Upper lobe of left lung (tissue), 6 donors: ENCODE measurements at places on chromosomes 3 and 15.
A peak's percentile ranks its signal among the peaks of the same experiment; 100 is the strongest.

- DNase-seq, result no peak
Measured at GRCh38 chr3:108495717-108496116, 14.7 kb downstream of the MYH15 start.

GRCh38 chr3:149744606-149745005 is 7.7 kb downstream of the COMMD2 start:
- no peak for DNase-seq

- no peak for DNase-seq
Measured at GRCh38 chr3:64431526-64432091, 206.3 kb upstream of the PRICKLE2 start.

- no peak for DNase-seq
Measured at GRCh38 chr3:118629821-118630220, 404.8 kb downstream of the IGSF11 start.

DNA sequence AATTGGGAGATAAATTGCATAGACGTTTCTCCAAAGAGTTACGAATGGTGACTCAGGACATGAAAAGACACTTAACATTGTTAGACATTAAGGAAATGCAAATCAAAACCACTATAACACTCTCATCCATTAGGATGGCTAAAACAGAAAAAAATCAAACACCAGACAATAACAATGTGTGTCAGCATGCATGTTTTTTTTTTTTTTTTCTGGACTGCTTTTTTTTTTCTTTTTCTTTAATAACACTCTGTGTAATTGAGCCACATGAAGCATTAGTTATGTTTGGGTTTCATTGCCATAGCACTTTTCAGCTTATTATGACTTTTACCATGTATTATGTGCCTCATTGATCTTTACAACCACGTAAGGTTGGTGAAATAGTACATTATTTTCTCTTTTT is 95.0 kb downstream of the NFKBIZ start:
- DNase-seq, result no peak

DNA sequence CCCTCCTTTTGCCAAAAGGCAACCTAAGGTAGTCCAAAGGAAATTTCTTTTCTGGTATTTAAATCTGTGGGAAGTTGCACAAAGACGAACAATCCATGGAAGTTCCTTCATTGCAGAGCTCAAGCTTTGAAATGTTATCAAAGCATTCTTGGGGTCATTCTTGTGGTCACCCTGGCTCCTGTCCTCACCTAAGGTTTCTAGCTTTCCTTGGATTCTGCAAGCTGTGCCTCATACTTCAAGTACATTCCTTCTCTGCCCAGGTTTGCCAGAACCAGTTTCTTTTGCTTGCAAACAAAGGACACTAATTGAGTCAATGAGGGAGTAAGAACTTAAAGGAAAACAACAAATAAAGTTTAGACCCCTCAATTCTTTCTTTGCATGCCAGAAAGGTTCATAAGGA is 329.8 kb upstream of the PDZRN3 start:
- no peak for DNase-seq

GRCh38 chr3:143122089-143122430 is 2.5 kb downstream of the CHST2 start:
- DNase-seq, result no peak

DNA sequence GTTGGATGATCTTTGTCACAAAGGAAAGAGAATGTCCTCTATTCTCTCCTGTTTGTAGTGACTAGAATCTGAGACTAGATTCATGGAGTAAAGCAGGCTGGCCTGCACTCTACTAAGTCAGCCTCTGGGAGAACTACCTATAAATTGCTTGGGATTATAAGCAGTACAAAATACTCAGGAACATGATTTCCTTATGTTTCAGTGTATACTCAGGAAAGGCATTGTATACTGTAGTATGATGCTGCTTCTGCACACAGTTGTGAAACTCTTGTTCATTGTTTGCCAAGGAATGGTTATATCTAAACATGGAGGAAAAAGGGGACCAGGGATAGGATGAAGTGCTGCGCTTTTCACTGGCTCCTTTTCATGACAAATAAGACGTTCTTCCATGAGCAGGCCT is 49.2 kb downstream of the OXSR1 start:
- DNase-seq, result no peak

DNA sequence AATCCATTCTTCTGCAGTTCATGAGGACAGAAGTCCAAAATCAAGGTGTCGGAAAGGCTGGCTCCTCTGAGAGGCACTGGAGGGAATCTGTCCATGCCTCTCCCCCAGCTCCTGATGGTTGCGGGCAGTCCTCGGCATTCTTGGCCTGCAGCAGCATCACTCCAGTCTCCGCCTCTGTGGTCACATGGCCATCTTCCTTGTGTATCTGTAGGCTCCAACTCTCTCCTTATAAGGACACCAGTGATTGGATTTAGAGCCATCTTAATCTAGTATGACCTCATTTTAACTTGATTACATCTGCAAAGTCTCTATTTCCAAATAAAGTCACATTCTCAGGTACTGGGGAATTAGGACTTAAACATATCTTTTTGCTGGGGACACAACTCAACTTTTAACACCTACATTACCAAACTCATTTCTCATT is 56.0 kb upstream of the FLNB start:
- DNase-seq, result no peak

DNA sequence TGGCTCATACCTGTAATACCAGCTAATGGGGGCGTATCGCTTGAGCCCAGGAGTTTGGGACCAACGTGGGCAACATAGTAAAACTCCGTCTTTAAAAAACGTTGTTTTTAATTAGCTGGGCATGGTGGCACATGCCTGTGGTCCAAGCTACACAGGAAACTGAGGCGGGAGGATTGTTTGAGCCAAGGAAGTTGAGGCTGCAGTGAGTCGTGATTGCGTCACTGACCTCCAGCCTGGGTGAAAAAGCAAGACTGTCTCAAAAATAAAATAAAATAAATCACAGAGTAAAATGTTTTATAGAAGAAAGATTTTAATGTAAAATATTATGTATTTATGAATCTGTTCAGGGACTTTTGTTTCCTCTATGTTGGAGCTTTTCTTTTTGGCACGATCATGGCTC is 15.3 kb upstream of the STRIT1 start:
- no peak for DNase-seq

- peak; percentile 62 for DNase-seq
Measured at GRCh38 chr3:105353485-105354161, 13.1 kb upstream of the ALCAM start.

- peak; percentile 29 for DNase-seq
Measured at GRCh38 chr3:186640473-186640818, 247 bp downstream of the FETUB start.

GRCh38 chr3:171453180-171453886 is 6.9 kb downstream of the TNIK start:
- DNase-seq, result no peak

DNA sequence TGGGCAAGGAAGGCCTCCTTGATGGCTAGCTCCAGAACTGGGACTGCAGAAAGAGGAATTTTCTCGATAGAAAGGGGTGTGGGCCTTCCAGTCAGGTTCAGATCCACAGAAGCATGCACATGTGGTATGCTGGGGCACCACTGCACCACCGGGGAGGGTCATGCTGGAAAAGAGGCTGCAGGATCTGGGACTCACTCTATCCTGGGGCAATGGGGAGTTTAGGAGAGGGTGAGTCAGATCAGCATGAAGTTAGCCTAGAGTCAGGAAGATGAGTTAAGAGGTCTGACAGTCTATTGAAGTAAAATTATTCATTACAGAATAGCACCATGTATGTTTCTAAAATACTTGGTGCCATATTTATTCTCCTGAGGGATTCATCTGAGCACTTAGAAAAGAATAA is 130.2 kb upstream of the TOPAZ1 start:
- DNase-seq, result no peak

DNA sequence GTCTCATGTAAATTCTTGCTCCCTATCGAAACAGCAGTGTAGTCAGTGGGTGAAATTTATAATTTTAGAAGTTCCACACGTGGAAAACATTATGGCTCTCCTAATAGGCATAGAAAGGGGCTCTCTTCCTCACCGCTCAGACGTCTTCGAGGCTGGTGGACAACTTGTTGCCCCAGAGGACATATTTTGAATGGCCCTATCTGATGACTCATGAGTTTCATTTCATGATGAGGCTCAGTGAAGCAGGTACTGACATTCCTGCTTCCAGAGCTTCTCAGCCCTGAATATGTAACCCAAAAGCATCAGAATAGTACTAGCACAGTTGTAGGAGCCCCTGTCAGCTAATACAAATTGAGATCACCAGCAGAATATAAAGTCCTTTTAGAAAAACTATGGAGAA is 117.9 kb downstream of the HERC1 start:
- no peak for DNase-seq

- no peak for DNase-seq
Measured at GRCh38 chr3:70244422-70244821, 68.0 kb downstream of the MDFIC2 start.

GRCh38 chr3:134486577-134487041 is 752 bp downstream of the CEP63 start:
- no peak for DNase-seq

DNA sequence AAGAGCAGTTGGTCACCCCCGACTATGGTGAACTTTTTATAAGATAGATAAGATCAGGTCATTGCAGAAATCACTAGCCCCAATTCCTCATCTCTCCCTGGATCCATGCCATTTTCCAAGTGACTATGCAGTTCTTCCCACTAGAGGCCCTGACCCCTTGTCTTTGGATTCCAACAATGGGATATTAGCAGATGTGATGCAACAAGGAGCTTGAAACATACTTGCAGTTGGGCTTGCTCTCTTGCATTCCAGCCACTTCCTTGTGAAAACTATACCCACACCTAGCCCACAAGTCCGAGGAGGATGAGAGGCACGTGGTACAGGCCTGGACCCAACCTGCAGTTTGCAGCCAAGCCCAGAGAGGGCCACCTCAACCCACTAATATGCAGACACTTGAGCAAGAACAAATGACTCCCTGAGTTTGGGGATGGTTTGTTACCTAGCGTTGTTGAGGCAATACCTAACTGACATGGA is 60.6 kb downstream of the SUCLG2 start:
- DNase-seq, result no peak

GRCh38 chr15:37094333-37094914 is 5.9 kb downstream of the MEIS2 start:
- DNase-seq, result no peak

GRCh38 chr3:79140708-79141107 is 627.1 kb downstream of the ROBO1 start:
- no peak for DNase-seq

DNA sequence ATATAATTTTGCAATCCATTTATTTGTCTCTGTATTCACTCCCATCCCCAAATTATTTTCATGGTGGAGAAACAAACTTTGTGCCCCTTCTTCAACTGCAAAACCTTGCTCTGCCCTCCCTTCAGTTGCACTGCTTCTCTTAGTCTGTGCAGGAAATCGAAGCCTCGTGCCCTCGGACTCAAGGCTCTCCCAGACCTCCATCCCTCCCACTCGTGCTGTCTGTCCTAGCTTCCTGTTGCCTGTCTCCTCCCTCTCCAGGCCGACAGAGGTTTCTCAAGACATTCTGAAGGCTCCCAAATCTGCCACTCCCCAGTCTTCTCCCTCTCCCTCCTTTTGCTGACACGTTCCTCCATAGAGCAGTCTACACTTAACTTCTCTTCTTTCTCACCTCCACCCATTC is 177.6 kb downstream of the PDZRN3 start:
- DNase-seq, result no peak

DNA sequence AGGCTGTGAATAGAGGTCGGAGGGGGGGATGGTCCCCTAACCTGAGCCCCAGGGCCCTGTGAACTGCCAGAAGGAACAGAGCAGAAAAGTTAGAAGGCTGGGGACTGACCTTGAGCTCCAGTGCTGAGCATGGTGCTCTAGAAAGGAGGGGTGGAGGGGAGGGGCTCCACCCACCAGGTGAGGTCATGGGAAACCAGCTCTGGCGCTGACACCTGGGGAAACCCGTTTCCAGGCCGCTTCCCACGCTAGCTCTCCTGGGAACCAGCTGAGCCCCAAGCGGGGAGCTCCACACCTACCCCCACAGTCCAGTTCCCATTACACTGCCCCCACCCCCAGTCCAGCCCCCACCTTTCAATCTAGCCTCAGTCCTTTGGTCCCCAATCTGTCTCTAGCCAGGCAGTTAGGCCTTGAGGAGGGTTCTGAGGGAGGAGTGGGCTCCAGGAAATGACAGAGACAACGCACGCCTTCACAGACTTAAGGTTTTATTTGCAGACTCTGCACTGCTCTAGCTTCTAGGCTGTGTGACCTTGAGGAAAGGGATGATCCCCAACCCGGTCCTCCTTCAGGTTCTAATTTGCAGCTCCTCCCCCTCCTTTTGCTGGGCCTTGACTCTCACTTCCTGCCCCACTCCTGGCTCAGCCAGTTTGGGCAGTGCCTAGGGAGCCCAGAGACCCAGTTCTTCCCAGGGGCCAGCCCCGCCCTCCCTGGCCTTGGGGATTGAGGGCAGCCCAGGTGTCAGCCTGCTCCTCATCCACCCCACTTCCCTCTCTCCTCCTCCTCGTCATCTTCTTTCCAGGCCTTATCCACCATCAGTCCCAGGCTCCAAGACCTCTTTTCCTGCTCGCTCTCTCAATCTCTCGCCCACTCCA is 2.1 kb downstream of the RHOV start:
- DNase-seq, result peak; percentile 78

DNA sequence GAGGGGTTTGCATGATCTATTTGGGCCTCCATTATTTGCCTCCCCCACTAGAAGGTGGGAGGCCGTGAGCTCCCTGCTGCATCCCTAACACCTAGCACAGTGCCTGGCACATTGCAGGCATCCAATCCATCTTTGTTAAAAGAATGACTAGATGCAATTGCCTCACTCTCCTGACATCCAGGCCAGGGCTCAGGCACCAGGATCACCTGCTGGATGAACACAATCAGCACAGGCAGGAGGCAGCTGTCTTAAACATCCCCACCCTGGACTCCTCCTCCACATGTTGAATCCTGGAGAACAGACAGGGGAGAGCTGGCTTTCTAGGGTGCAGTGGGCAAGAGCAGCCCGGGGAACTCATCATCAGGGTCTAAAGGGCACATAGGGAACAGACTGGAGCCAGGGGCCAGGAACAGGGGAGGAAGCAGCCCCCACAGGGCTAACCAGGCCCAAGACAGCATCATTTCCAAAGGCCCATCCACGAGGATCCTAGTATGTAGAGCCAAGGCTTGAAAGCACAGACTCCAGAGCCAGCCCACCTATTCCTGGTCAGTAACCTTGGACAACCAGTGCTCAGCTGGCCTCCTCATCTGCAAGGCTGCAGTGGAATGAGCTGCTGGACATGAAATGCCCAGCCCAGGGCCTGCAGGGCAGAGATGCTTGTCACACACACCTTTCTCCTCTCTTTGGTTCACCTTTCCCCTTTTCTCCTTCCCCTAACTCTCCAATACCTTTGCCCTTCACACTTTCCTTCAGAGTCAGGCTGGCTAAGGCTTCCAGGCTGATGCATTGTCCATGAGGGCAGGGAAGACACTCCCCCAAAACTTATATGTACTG is 254.4 kb upstream of the TLE3 start:
- DNase-seq, result no peak

DNA sequence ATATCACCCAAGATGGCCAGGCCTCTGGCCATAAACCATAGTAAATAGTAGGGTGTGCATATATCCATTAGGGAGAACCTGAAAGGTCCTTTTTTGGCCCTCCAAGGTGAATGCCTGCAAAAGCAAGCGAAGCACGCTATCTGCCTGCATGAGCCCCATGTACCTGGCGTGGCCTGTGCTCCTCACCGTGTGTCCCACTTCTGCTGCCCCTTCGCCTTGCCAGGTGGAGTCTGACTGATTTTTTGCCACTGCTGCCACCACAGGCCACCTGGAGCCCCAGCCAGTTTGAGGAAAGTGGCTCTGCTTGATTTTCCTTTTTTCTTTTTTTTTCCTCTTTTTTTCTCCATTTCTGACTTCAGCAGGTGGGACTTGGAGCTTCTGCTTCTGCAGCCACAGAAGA is 139.7 kb downstream of the SNRPN start:
- no peak for DNase-seq

GRCh38 chr3:189121092-189121491 is 50.7 kb upstream of the TPRG1 start:
- DNase-seq, result no peak

GRCh38 chr15:57282686-57283085 is 93.6 kb upstream of the CGNL1 start:
- no peak for DNase-seq
